Stimulated activated CD4-positive, alpha-beta T cell treated with anti-CD3 and anti-CD28 coated beads, TNF-alpha, amount 100 ng/mL, for 4 hours (primary cell): ENCODE measurements at places on chromosomes 5 and 9.

- no peak for DNase-seq
Observed at GRCh38 chr9:7287065-7287464, 512.5 kb downstream of the DMAC1 start.

DNA sequence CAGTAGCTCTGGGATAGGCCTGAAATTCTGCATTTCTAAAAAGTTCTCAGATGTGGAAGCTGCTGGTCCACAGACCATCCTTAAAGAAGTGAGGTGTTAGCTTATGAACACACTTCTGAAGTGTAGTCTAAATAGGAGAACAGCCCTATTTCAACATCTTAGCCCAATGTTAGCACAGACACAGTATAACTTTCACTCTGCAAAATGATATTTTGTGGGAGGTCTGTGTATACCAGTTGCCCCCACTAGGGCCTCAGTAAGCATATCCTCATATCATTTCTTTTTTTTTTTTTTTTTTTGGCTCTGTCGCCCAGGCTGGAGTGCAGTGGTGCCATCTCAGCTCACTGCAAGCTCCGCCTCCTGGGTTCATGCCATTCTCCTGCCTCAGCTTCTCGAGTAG, 7.5 kb upstream of the HABP4 start:
- DNase-seq, result no peak

DNA sequence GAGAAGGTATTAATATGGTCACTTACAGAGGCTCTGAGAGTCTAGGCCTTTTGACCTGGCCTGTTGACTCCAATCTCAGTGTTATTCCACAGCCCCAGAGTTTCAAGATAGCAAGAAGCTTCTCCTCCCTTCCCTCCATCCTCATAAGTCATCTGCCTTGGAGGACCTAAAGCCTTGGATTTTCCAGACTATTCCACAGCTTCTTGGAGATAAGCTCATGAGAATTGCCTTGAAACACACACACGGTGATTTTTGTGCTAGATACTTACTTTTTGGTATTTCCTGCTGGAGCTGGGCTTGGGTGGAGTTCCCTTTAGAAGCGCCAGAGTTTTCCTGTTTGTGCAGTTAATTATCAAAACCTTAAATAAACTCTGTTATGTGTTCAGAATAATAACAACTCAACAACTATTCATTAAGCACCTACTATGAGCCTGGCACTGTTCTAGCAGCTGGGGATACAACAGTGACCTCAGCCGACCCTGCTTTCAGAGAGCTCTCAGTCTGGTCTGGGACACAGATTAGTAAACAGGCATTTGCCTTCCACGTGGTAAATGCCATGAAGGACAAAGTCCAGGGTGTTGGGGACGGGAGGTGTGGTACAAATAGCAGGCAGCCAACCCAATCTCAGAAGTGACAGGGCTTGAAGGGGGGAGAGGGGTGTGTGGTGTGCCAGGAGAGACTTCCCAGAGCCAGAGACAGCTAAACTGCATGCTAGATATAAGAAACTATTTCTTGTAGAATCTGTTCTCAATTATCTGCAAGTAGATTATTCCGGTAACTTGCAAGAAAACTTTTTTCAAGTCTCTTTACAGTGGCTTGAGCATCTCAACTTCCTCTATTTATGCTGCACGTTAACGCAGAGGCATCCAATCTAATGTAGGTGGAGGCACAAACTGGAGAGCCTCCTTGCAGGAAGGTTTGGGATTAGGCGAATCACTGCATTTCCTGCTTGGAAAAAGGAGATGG, 55.9 kb upstream of the KLF9 start:
- no peak for DNase-seq

DNA sequence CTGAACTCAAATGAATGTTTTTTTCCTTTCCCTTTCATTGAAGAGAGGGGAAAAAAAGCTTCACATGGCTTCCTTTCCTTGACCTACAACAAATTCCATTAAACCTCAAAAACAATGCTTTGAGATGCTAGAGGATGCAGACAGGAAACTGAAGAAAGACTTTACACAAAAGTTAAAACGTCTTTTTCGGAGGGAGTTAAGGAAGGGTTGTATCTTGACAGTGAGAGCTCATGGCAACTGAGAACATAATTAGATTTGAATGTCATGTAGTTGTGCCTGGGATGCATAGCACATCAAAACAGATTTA, 66.4 kb downstream of the EBF1 start:
- no peak for DNase-seq

DNA sequence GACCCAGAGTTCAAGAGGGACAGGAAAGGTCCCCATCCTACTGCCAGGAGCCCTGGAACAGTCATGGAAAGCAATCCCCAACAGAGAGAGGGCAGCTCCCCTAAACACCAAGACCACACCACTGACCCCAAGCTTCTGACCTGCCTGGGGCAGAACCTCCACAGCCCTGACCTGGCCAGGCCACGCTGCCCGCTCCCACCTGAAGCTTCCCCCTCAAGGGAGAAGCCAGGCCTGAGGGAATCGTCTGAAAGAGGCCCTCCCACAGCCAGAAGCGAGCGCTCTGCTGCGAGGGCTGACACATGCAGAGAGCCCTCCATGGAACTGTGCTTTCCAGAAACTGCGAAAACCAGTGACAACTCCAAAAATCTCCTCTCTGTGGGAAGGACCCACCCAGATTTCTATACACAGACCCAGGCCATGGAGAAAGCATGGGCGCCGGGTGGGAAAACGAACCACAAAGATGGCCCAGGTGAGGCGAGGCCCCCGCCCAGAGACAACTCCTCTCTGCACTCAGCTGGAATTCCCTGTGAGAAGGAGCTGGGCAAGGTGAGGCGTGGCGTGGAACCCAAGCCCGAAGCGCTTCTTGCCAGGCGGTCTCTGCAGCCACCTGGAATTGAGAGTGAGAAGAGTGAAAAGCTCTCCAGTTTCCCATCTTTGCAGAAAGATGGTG, 31.6 kb downstream of the CD180 start:
- DNase-seq, result no peak

- no peak for DNase-seq
Observed at GRCh38 chr5:150407096-150407720, 5.5 kb downstream of the CD74 start.

DNA sequence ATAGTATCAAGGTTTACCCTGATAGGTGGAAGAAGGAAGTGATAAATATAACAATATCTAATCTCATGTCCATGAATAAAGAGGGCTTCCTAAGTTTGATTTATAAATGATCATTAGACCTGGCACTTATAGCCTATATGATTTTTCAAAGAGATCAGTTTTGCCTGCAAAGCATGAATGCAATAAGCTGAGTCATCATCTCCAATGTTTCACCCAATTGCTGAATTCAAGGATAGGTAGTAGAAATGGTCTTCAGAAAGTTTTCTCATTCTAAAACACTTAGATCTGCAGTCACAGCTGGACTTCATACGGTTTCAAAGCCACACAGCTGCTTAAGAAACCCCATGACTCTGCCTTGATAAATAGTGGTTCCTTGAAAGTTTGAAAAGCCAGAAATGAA, 1722.8 kb downstream of the MAT2B start:
- DNase-seq, result no peak

DNA sequence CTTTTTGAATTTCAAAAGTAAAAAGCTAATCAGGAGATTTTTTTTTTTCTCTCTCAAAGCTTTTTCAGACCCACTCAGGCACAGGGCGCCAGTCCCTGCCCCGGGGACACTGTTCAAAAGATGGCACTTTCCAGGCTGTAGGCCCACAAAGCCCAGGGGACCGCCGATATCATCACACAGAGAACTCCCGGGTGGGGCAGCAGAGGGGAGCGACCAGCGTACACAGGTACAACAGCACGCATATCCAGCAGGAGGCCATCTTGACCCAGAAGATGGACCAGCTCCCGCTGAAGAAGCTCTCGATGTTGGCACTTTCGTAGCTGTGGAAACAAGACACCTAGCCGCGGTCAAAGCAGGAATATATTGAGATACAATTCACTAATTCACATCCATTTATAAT, 108.3 kb downstream of the THBS4 start:
- no peak for DNase-seq

- DNase-seq, result no peak
Observed at GRCh38 chr5:58246461-58246944, 213.4 kb downstream of the PLK2 start.

DNA sequence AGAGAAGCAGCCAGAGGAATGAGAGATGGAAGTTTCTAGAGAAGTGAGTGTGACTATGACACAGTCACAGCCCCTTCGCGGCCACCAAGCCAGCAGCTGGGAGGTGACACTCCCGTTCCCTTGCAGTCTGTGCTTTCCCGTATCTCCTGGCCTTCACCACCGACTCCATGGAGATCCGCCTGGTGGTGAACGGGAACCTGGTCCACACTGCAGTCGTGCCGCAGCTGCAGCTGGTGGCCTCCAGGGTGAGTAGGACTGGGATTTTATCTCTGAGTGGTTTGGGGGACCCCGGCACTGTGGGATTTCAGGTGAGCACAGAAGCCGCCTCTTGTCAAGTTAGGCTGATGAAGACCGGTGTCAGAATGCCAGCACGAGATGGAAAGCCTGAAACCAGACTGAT, 12.1 kb upstream of the SLC2A8 start:
- no peak for DNase-seq

DNA sequence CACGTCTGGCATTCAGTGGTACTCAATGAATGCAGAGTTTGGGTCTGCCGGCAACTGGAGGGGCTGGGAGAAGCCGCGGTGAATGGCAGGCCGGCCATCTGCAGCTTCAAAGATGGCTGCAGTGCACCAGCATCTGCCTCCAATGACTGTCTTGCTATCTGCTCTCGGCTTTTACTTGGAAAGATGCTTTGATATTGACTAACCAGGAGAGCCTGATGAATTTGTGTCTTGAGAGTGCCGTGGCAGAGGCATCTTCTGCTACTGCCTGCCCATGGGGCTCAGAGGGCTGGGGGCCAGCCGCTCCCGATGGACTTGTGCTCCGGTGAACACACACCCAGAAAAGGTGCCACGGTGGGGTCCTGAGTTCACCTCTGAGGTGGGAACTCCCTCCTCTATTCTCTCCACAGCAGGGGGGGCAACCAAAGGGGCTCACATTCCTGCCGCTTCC, 164.5 kb downstream of the COL23A1 start:
- no peak for DNase-seq

DNA sequence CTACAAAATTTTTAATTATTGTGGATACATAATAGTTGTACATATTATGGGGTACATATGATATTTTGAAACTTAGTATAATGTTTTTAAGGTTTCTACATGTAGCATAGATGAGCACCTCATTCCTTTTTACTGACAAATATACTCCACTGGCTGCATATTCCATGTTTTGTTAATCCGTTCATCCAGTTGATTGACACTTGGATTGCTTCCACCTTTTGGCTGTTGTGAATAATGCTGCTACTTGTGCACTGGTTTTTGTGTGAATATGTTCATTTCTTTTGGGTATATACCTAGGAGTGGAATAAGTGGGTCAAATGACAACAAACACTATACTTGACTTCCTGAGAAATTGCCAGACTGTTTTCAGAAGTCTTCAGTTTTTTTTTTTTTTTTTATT, 2.8 kb upstream of the ENTREP1 start:
- no peak for DNase-seq

DNA sequence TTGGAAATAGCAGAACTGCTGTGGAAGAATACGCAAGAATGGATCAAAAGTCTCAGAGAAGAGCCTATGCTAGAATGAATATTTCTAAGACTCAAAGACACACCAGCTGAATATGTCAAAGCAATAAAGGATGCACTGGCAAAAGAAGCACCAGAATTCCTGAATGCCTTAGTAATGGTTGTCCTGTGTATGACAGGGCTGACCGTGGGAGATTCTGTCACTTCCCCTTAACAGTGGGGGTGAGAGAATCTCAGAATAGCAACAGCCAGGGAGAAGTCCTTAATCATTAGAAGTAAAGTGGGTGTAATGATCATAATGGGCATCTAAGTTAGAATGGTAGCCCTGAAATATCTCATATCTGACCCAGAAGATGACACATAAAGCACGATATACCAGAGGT, 14.6 kb upstream of the PRR16 start:
- DNase-seq, result no peak

DNA sequence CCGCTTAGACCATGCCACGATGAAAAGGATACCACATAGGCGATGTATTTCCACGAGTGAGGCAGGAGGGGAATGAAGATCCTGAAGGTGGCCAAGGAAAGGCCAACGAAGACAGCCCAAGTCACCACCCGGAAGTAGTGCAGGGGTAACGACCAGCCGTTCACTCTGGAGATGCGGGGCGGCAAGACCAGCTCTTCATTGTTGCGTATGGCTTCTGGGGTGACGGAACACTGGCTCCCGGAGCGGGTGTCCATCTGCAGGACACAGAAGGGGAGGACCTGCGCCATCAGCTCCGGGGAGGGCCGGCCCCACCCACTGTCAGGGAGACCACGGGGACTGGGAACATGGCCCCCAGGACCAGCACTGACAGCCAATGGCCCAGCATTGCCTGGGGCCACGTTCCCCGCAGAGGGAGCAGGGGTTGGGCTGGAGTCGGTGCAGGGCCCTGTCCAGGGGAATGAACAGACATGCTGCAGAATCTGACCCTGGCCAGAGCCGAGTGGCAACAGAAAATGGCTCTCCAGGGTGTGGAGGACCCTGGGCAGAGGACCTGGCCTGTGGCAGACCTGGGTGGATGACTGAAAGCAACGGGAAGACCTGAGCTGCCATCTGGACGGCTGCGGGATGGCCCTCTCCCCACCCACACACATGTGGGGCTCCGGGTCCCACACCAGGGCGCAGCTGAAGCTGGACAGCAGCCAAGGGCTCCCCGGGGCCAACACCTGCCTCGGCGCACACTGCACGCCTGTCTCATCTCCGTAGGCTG, 17.7 kb downstream of the ZDHHC11B start:
- DNase-seq, result no peak

GRCh38 chr5:2917093-2917492, 165.6 kb upstream of the IRX2 start:
- no peak for DNase-seq

- DNase-seq, result no peak
Observed at GRCh38 chr5:144273232-144274027, 102.8 kb downstream of the KCTD16 start.

DNA sequence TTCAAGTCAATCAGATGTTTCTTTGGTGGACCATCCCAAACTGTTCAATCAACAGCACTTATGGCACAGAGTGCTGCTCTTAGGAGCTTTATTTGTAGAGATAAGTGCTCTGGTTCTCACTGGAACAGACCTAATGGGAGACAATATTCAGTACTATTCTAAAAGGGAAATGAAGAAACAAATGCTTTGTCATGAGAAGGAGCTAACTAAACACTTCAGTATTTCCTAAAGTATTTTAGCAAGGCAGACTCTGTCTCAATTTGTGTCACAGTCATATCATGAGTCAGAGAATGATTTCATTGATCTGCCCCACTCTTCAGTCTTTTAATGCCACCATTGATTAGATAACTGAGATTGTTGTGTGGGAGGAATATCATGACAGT, 175.3 kb downstream of the SLF1 start:
- DNase-seq, result no peak

- no peak for DNase-seq
Observed at GRCh38 chr5:62017092-62017491, 288.9 kb upstream of the KIF2A start.

DNA sequence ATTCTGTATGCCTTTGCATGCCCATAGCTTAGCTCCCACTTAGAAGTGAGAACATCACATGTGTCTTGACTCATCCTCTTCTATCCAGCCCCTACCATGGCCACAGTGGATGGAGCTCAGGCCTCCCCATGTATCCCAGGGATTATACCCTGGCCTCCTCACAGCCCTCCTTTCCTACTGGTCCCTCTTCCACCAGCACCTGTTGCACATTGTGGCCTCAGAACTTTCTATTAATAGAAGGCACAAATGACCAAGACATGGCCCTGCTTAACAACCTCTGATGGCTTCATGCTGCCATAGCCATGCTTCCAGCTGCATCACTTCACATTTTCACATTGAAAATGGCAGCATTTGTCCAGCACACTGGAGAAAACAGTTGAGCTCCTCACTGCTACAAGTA, 315.4 kb downstream of the CDK5RAP2 start:
- no peak for DNase-seq

GRCh38 chr5:113269023-113269997, 165.5 kb downstream of the TSSK1B start:
- DNase-seq, result no peak
